ENCODE measurements at places on chromosomes 6 and 20.

GRCh38 chr6:82118150-82118562 lies 129.4 kb downstream of the IBTK start:
- DNase-seq = peak; percentile 49

- DNase-seq = peak; percentile 13
These were observed 75.2 kb downstream of the SOX4 start for GRCh38 chr6:21668795-21669194.

DNA sequence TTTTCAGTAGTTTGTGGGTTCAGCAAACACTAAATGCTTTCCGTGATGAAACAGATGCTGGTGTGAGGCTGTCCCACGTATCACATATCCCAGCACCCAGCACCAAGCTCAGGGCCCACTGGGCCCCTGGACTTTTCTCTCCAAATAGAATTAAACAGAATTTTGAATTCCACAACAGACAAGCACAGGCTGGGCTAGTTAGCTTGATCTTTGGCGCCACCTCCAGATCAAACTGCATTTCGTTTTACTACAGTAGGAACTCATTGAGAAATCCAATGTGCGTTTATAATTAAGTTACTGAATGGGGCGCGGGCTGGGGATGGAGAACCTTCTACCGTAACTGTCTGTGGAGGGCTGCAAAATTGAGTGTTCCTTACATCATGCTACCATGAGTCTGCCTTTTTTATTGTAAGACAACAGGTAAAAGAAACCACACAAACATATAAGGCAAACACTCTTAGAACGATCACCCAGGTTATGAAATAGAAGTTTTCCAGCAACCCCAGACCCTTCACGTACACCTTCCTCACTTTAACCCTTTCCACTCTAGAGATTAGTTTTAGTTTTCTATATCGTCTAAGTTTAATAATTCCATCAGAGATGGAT lies 107.8 kb downstream of the ZFP64 start:
- peak; percentile 47 for DNase-seq

GRCh38 chr6:148430897-148431296 lies 88.3 kb downstream of the SASH1 start:
- no peak for DNase-seq

GRCh38 chr6:51494342-51494741 lies 593.1 kb downstream of the PKHD1 start:
- no peak for DNase-seq

DNA sequence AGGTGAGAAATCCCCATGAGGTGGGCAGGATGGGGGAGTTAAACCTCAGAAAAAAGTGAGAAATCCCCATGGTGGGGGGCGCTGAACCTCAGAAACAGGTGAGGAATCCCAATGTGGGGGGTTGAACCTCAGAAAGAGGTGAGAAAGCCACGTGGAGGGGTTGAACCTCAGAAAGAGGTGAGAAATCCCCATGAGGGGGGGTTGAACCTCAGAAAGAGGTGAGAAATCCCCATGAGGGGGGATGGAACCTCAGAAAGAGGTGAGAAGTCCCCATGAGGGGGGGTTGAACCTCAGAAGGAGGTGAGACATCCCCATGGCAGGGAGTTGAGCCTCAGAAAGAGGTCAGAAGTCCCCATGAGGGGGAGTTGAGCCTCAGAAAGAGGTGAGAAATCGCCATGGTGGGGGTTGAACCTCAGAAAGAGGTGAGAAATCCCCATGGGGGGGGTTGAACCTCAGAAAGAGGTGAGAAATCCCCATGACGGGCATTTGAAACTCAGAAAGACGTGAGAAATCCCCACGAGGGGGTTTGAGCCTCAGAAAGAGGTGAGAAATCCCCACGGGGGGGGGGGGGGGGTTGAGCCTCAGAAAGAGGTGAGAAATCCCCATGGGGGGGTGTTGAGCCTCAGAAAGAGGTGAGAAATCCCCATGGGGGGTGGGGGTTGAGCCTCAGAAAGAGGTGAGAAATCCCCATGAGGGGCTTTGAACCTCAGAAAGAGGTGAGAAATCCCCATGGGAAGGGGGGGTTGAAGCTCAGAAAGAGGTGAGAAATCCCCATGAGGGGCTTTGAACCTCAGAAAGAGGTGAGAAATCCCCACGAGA lies 14.3 kb upstream of the GOPC start:
- DNase-seq = no peak

DNA sequence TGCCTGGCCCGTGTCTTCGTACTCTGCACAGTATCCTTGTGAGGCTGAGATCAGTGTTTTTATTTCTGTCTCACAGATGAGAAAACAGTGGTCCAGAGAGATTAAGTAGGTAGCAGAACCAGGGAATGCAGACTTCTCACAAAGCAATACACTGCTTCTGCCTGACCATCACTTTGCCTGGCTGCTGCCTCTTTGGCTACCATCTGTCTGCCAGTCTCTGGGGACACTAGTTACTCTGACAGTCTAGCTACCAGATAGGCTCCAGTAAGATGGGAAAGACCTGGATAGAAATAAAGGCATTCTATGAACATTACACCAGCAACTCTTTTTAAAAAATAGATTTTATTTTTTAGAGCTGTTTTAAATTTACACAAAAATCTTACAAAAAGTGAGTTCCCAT lies 96.9 kb downstream of the PHACTR3 start:
- no peak for DNase-seq

GRCh38 chr6:168716581-168716980 lies 275.6 kb downstream of the SMOC2 start:
- DNase-seq = no peak

- peak; percentile 37 for DNase-seq
These were observed 272.8 kb upstream of the SLC35B3 start for GRCh38 chr6:8707956-8708772.

DNA sequence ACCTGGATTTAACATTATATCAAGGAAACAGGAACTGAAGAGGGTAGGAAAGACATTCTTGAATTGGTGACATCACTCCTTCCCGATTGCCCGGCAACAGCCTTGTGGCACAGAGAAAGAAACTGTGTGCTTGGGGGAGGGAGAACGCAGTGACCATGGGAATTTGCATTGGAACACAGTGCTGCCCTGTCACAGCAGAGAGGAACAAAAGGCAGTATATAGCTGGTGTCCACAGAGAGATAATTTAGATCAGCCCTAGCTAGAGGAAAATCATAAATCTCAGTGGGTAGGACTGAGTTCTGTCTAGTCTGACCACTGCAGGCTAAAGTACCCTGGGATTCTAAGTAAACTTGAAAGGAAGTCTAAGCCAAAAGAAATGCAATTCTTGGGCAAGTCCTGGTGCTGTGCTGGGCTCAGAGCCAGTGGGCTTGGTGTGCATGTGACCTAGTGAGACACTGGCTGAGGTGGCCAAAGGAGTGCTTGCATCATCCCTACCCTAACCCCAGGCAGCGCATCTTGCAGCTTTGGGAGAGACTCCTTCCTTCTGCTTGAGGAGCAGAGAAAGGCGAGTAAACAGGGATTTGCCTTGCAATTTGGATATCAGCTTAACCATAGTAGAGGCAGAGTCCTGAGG lies 697.6 kb downstream of the HACE1 start:
- no peak for DNase-seq

DNA sequence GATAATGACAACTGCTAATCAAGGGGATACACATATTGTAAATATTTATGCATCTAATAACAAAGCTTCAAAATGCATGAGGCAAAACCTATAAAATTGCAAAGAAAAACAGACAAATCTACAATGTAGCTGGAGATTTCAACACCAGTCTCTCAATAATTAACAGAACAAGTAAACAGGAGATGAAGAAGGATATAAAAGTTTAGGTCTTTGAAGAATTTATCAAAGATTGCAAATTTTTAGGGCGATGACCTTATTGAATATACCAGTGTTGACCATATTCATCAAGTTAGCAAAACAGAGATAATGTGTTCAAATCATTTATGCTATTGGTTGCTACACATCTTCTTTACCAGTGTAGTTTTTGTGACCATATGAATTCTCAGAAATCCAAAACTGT lies 237.8 kb upstream of the SGK1 start:
- no peak for DNase-seq

- DNase-seq = no peak
These were observed 46.9 kb downstream of the GINS1 start for GRCh38 chr20:25454153-25454900.

- DNase-seq = no peak
These were observed 32.5 kb downstream of the SDHAF4 start for GRCh38 chr6:70599187-70599586.

- DNase-seq = no peak
These were observed 180.0 kb downstream of the TBXT start for GRCh38 chr6:165987483-165988301.

- no peak for DNase-seq
These were observed 301.5 kb upstream of the CDH4 start for GRCh38 chr20:60950561-60950960.

DNA sequence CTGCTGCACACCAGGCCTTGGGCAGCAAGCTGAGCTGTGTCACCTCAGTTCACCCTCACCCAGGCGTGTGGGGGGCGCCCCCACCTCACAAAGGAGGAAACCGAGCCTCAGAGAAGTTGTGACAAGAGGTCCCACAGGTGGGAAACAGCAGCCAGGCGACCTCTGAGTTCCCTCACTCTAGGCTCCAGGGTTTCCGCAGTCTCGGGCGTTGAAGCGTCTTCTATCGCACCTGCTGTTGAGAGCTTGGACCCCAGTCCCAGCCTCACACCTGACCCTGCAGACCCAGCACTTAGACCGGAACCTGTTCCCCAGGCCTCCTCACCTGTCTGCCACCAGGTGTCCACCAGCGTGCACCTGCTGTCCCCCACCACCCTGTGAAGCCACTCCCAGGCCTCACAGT lies 22.3 kb upstream of the APMAP start:
- DNase-seq = no peak

DNA sequence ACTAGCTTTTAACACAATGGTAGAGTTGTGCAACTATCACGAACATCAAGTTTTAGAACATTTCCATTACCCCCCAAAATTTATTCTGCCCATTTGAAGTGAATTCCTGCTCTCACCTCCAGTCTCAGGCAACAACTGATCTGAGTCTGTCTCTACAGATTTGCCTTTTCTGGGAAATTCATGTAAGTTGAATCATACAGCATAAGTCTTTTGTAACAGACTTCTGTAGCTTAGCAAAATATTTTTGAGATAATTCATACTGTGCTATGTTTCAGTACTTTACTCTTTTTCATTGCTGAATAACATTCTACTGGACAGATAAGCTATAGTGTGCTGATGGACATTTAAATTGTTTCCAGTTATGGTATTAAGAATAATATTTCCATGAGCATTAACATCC lies 447.3 kb upstream of the GJE1 start:
- no peak for DNase-seq

DNA sequence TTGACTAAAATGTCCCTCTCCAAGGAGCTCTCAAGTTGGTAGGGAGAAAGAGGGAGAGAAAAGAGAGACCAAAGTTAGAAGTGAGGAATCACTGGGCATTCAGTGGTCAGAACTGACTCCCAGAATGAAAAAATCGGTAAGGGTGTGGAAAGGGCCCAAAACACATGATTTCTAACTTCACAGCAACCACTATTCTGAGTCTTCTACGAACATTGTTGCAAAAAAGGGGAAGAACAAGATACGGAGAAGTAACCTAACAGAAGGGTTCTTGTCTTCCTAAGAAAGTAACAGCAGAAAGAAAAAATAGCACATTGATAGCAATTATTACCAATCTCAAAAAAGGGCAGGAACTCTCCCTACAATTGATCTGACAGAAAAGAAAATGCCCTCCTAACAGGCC lies 65.6 kb downstream of the ATP9A start:
- peak; percentile 48 for DNase-seq

DNA sequence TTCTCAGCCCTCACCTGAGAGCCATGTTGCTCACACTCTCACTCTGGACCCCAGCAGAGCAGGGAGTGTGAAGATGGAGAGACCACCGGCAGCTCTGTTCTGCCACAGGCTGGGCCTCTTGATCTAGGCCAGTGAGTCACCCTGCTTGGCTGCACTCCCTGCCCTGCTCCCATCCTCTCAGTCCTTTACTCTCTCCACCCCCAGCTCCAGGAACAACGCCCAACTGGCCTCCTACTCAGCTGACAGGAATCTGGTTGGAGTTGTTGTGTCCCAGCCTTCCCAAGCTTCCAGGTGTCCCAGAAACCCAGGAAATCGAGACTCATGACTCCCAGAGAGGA lies at the start of gene PSORS1C1:
Gene PSORS1C1 (plus strand): TSS at position 260 of the 338 bp plus-strand sequence. CDS start 14,833 bp downstream, outside the sequence.
- DNase-seq = no peak

DNA sequence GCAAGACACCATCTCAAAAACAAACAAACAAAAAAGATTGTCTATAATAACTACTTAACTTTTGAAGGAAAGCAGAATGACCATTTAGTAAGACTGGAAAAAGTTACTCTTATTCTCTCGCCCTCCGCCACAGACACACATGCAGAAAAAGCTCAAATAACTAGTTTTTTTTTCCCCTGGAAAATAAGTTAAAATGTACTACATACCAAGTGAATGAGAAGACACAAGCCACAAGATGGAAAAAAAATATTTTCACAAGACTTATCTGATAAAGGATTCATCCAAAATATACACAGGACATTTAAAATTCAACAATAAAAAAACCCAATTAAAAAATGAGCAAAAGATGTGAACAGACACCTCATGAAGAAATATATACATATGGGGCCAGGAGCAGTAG lies 31.9 kb downstream of the NUDT3 start:
- no peak for DNase-seq

- DNase-seq = no peak
These were observed 32.1 kb downstream of the ADRM1 start for GRCh38 chr20:62334881-62335280.

DNA sequence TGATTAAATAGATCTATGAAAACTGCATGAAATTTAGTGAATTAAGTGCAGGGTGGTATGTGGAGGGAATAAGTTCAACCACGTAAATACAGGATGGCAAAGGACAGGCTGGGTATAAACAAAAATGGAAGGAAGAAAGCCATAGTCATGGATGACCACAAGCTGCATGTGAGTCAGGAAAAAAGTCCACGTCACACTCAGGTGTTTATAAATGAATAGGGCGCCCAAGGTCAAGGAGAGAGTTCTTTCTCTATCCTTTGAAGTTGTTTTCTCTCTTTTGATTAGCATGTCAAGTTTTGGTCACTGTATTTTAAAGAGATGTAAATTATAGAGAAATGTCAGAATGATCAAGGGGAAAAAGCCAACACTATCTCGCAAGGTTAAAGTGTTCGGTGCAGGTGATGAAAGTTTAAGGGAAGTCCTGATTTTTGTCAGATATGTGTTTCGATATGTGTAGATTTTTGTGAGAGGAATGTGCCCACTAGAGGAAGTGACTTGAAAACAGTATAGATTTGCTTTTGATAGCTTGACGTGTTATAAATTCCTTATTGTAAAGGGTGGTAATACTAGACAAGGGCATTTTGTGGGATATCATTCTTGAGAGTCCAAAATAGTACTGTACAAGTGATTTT lies 58.7 kb downstream of the MAP3K4 start:
- no peak for DNase-seq

DNA sequence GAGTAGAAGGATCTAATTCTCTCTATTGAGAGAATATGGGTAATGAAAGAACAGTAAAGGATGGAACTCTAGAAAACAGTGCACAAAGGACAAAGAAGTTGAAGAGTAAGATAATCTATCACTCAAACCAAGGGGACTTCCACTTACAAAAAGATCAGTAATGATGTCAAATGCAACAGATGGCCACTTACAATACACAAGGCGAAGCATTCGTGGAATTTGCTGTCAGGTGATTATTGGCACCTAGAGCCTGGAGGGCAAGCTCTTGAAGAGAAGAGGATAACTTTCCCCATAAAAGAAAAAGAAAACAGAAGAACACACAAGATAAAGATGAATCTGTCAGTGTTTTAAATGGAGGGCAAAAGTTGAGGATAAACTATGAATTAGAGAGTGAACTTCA lies 256.0 kb upstream of the TCF21 start:
- no peak for DNase-seq
